CD4-positive, alpha-beta memory T cell (primary cell): ENCODE measurements at places on chromosomes 16 and 17. TPM values are rescaled to one million over a fixed set of nuclear protein-coding genes. Genes with fewer than 3 reads are reported as not detected.

BRICD5 gene
- 32.4 TPM for total RNA-seq

HASPIN gene
- total RNA-seq, result 0.28 TPM

PPP1R27 gene
- total RNA-seq, result not detected

KRTAP9-3 gene
- total RNA-seq, result not detected

UMOD gene
- total RNA-seq, result not detected

SLC35B1 gene
- 48.4 TPM for total RNA-seq

KRT24 gene
- not detected for total RNA-seq

HSF4 gene
- total RNA-seq, result 93.6 TPM

KRTAP16-1 gene
- not detected for total RNA-seq

ATP1B2 gene
- 0.52 TPM for total RNA-seq

PRAC1 gene
- not detected for total RNA-seq

MFAP4 gene
- not detected for total RNA-seq

MT1G gene
- total RNA-seq, result not detected
